ENCODE measurements at places on chromosomes 7 and 10.
A peak's percentile ranks its signal among the peaks of the same experiment; 100 is the strongest.

DNA sequence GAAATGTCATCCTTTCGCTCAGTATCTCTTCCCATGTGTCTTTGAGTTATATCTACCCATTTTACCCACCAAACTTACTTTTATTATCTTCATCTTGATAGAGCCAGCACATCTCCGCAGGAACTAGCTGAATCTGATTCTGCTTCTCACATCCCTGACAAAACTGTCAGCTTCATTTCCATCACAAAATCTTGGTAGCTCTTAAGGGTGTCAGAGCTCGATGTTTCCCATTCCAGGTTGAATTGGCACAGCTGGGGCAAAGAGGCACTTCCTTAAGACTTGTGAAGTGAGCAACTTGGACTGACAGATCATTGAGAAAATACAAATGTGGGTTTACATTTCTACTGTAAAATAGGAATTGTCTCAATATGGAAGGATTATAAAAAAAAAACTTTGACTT, 434.5 kb downstream of the SUGCT start:
- DNase-seq: no peak

DNA sequence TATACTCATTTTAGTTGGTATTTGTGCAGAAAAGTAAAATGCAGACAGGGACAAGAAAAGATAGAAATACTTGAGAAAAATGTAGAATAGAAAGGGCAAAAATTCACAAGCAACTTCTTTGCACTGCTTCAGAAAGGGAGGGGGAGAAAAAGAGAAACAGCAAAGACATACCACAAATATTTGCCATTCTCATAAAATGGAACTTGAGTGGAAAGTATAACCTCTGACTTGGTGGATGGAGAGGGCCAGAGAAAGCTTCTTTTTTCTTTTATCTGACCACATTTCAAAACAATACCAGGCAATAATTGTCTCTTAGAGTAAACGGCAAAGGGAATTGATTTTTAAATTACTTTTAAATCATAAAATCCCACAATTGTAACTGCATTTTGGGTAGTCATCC, 35.8 kb upstream of the TRUB1 start:
- no peak for DNase-seq

DNA sequence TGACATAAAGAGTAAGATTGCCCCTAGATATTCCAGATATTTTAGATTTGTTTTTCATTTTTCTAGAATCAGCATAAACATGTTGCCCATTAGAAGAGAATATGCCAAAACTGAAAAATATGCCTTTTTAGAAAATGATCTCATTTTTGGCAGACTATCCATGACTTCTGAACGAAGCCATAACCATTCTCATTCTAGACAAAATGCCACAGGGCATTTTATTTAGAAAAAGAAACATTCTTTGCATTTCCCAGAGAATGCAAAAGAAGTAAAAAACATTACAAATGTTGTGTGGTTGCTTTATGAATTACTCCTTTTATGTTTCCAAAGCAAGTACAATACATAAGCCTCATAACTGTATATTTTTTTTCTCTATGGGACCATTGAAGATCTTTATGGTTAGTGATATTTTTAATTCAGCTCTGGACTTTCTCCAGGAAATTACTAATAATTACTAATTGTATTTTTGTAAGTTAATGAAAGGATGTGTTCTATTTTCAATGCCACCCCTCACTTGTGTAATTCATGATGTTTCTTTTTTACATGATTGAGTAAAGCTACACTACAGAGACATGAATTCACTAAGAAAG, 109.6 kb upstream of the SEM1 start:
- DNase-seq: no peak

DNA sequence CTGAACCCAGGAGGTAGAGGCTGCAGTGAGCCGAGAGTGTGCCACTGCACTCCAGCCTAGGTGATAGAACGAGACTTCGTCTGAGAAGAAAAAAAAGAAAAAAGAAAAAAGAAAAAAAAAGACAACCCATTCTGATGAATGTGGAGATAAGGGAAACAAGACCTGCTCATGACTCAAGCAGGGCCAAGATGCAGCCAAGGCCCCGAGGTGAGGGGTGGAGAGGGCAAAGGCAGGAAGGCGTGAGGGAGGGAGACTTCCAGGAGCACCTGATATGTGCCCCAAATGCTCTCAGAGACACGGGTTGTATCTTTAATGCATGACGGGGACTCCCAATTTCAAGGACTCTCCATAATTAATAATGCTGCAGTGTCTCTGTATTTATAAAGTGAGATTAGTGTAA, 134.6 kb downstream of the PIP4K2A start:
- DNase-seq: no peak

GRCh38 chr7:112060625-112061024, 145.6 kb downstream of the DOCK4 start:
- DNase-seq: no peak

DNA sequence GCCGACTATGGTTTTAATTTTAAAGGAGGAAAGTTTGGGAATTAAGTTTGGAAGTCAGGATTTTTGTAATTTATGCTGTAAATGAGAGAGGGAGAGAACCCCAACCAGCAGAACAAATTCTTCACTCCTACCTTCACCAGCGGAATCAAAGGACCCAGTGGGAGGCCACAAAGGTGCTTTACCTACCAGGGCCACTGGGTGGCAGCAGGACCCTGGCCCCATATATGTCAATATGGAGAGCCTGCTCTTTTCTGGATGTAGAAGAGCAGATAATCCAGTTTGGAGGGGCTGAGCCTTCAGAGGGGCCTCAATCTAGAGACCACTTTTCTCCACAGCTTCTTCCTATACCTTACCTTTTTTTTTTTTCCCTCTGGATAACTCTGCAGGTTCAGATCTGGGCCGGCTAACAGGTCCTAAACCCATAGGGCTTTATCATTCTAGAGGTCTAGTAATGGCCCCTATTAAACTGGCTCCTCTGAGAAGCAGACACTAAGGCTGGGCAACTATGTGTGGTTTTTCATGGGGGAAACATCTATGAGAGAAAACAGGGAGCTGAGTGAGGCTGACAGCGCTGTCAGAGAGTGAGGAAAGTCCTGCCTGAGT, 8.5 kb upstream of the SCD start:
- DNase-seq: peak; percentile 68

- no peak for DNase-seq
Observed at GRCh38 chr10:50021646-50022045, 33.4 kb downstream of the AGAP6 start.

DNA sequence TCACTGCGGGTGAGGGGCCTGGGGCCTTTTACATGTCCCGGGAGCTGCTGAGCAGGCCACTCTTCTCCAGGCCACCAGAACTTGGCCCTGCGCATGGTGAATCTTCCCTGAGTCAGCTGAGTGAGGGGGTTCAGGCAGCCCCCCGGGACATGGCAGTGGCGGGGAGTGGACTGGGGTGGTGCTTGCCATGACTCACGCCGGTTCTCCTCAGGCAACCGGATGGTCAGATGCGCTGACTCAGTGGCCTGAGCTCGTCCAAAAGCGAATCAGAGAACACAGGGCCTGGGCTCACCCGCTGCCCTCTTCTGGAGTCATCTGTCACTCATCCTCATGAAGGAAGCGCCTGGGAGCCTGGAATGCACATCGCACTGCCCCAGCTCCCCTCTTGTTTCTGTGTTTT, 33.5 kb downstream of the HTRA1 start:
- DNase-seq: no peak

GRCh38 chr10:86402283-86402941, 35.8 kb upstream of the GRID1 start:
- DNase-seq: no peak

DNA sequence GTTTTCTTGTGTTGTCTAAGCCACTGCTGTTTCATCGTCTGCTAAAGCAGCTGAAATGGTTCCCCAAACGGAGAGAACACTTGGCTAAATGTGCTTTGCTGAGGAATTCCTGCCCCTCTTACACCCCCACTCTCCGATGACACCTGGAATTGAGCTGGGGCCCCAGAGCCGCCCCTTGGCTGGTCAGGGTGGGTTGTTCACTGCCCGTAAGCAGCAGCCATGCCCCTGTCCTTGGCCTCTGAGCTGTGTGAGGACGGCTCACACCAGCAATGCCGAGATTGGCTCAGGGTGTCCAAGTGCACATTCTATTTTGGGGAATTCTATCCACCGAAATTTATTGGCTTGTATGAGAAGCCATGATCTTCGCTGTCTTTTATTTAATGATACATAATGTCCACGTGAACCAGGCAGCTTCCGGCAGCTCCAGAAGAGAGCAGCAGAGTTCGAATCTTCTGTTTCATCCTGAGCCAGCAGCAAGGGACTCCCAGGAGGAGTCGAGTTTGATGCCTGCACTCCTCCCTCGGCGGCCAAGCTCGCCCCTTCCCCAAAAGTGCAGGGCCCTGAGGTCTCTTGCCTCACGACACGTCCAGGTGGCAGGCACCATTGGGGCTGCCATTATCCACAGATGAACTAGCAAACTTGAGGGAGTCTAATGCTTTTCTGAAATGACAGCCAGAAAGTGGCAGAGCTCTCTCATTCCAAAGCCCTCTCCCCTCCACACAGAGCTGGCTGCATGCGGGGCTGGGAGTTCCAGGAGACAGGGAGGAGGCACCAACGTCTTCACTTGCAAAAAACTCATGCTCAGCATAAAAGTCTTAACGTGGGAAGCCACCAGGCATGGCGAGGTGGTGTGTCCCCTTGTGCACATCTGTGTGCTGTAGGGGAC, 114.0 kb downstream of the WDR37 start:
- DNase-seq: no peak

- DNase-seq: no peak
Observed at GRCh38 chr7:148182264-148182663, 408.3 kb upstream of the C7orf33 start.

GRCh38 chr10:133336118-133336576, 549 bp downstream of the CALY start:
- DNase-seq: no peak

DNA sequence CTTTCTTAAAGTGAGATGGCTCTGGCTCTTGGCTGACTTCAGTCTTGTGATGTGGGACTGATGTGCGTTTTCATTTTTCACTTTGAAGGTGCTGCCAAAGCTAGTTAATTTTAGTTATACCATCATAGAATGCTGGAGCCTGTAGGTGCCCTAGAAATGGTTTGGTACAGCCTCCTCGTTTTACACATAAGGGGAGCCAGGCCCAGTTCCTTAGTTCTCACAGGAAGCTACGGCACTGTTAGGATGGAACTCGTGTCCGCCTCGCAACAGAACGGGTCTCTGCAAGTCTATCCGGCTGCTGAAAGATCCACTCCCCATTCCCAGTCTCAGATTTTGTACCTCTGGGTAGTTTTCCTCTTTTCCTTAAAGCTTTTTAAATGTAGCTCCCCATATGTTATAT, 173.2 kb upstream of the PRPS1L1 start:
- no peak for DNase-seq

- DNase-seq: no peak
Observed at GRCh38 chr7:30171766-30172447, 37.1 kb downstream of the MTURN start.

DNA sequence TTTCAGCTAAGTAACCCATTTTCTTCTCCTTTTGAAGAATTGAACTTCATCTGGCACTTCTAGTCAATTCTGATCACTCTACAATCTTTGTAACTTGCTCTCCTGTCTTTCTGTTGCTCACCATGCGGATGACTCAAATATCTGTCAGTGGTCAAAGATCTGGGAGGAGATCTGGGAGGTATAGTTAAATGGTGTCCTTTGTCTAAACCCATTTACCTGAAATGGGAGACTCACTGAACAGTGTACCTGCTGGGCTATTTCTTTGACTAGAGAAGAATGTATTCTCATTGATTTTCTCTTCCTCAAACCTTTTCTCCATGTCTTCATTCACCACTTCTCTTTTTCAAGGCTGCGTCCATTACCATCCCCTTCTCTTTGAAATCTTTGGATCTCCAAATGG, 42.0 kb upstream of the PCLO start:
- DNase-seq: no peak

- no peak for DNase-seq
Observed at GRCh38 chr10:65571011-65571570, 1354.7 kb upstream of the LRRTM3 start.

- no peak for DNase-seq
Observed at GRCh38 chr7:16419859-16420258, 1.5 kb downstream of the CRPPA start.

GRCh38 chr7:75565132-75565837, 73.2 kb downstream of the SPDYE5 start:
- no peak for DNase-seq

- DNase-seq: no peak
Observed at GRCh38 chr10:120883071-120883470, 31.9 kb downstream of the WDR11 start.

DNA sequence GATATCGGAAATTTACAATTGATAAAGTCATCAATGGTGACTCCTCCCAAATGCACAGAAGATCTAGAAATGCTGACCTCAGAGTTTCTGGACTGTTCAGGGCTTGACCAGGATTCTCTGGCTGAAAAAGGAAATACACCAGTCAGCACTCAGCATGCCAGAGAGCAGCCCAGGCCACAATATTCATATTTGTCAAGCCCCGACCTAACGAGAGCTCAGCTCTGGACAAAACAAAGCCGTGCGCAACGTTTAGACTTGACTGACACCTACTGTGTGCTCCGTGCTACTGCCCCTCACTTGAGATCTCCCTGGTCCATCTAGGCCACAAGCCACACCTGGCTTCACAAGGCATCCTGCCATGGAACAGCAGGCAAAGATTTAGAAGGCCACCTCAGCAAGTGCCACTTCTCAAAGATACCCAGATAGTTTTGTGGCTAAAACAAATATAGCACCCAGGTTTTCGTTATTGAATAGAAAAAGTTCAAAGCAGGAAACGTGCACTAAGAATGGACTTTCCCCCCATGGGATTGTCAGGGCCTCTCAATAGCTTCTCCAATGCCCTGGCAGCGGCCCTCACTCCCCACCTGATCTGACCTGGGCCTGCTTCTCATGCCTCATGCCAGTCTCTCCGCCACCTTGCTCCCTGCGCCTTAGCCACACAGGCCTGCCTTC, 218.3 kb downstream of the FAM107B start:
- DNase-seq: no peak

GRCh38 chr7:23334482-23335056, 35.4 kb downstream of the MALSU1 start:
- no peak for DNase-seq

GRCh38 chr10:108303149-108303548, 1138.6 kb upstream of the SORCS1 start:
- no peak for DNase-seq

- no peak for DNase-seq
Observed at GRCh38 chr7:47380325-47381133, 201.4 kb downstream of the TNS3 start.

- DNase-seq: no peak
Observed at GRCh38 chr7:134629445-134629844, 17.2 kb upstream of the BPGM start.

- no peak for DNase-seq
Observed at GRCh38 chr10:44799966-44800365, 111.2 kb upstream of the TMEM72 start.

- DNase-seq: no peak
Observed at GRCh38 chr10:26502986-26503385, 64.8 kb downstream of the APBB1IP start.

All from effector CD4-positive, alpha-beta T cell (primary cell).